SJSA1 (cell line): ENCODE measurements at places on chromosomes 3 and 15. TPM values are rescaled to one million over a fixed set of nuclear protein-coding genes. Genes with fewer than 3 reads are reported as not detected.

DNA sequence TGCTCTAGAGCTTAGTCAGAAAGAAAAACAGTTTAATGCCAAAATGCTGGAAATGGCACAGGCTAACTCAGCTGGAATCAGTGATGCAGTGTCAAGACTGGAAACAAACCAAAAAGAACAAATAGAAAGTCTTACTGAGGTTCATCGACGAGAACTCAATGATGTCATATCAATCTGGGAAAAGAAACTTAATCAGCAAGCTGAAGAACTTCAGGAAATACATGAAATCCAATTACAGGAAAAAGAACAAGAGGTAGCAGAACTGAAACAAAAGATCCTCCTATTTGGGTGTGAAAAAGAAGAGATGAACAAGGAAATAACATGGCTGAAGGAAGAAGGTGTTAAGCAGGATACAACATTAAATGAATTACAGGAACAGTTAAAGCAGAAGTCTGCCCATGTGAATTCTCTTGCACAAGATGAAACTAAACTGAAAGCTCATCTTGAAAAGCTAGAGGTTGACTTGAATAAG, 150.5 kb upstream of the LRRFIP2 start:
- no peak for DNase-seq

DNA sequence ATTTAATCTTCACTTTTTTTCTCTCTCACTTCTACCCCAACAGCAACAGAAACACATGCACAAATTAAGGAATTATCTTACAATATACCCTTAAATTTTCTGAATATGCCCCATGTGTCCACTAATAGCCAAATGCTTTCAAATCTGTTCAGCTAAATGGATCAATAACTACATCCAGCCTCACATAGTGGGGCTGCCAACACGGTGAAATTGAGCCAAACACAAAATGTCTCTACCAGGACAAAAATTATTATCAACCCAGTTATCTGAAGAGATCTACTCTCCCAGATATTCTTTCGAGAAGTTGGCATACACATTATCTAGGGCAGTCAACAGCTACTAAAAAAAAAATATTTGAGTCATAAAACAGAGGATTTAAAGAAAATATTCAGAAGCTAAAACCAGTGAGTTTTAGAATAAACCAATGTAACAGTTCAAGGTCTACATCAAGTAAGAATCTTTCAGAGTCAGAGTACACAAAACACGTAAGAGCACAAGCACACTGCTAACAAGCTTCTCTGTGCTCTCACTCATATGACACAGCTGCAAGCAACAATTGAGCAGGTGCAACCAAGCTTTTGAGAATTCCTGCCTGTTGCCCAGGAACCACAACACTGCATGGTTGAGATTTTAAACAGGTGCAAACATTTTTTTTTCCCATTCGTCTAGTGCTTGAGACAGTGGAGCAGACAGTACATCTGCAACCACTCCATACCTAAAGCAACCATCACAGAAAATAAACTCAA, 247.7 kb downstream of the ZBTB20 start:
- DNase-seq = no peak

DNA sequence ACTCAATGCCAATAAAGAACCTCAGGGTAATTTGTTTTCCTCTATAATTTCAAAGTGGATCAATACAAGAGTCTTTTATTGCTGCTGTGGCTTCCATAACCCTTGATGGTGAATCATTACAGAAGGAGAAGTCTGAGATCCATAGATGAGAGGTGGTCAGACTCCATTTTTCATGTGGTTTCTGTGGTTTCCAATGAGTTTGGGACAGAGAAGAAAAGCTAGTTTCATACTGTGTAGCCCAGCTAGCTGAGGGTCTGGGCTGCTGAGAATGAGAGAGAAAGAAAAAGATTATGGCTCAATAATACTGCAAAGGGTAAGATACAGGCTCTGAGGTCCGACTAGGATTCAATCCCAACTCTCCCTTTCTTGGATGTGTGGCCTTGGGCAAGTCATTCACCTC, 180.6 kb upstream of the LRRN1 start:
- no peak for DNase-seq

DNA sequence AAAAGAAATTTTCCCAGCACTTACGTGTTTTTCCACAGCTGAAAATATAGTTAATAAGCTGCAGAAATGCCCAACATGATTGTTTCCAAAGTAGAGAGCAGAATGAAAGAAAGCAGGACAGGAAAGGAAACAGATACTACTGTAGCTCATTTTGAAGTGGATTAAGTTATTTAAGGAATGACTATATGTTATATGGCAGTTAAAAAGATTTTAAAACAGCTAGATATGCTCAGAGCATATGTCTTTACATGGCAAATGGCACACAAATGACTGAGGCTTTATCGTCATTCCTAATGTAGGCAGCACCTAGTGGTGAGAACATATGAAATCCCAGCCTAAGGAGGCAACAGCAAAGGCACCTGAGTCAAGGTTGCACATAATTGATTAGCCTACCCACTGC, 106.6 kb upstream of the SEMA6D start:
- no peak for DNase-seq

The HESX1 gene
- 0.11 TPM in 1 of 2 replicates, not detected in the other for total RNA-seq

The RHCG gene
- not detected in 2 replicates for total RNA-seq

The ANKUB1 gene
- 0.31 TPM in 1 of 2 replicates, not detected in the other for total RNA-seq

The SERPINI1 gene
- 0.19 and 0.34 TPM in 2 replicates for total RNA-seq
